Smooth muscle cell of the umbilical artery (primary cell): ENCODE measurements at places on chromosomes 4 and X. TPM values are rescaled to one million over a fixed set of nuclear protein-coding genes. Genes with fewer than 3 reads are reported as not detected.

Gene FABP2
- total RNA-seq = not detected in 2 replicates

Gene SPANXD
- total RNA-seq = not detected in 2 replicates

Gene PCDH18
- 9.7 and 30.0 TPM in 2 replicates for total RNA-seq

Gene NXF2B
- total RNA-seq = not detected in 2 replicates

Gene CT45A3
- not detected in 2 replicates for total RNA-seq

Gene AGTR2
- total RNA-seq = not detected in 2 replicates

Gene DBET
- not detected in 2 replicates for total RNA-seq

Gene OTC
- not detected in 2 replicates for total RNA-seq

Gene INTU
- 22.3 and 24.3 TPM in 2 replicates for total RNA-seq

Gene TMEM35A
- total RNA-seq = 4.2 and 10.1 TPM in 2 replicates

Gene NAP1L2
- 0.59 and 0.78 TPM in 2 replicates for total RNA-seq

Gene ADAMTS3
- 3.3 and 5.5 TPM in 2 replicates for total RNA-seq

Gene ZMAT1
- 0.23 and 0.30 TPM in 2 replicates for total RNA-seq

Gene HTN3
- not detected in 2 replicates for total RNA-seq

Gene DDX53
- not detected in 2 replicates for total RNA-seq

Gene BMP15
- not detected in 2 replicates for total RNA-seq

Gene RHOXF2
- total RNA-seq = not detected in 2 replicates

Gene CFI
- total RNA-seq = 1.2 and 9.2 TPM in 2 replicates

Gene TLR2
- 0.55 TPM in 1 of 2 replicates, not detected in the other for total RNA-seq

Gene FRMPD4
- 0.59 and 1.3 TPM in 2 replicates for total RNA-seq

Gene NPNT
- total RNA-seq = 0.14 and 0.30 TPM in 2 replicates

Gene GLUD2
- 0.30 and 0.92 TPM in 2 replicates for total RNA-seq

Gene RNF113A
- total RNA-seq = 10.1 and 17.5 TPM in 2 replicates

Gene BANK1
- total RNA-seq = under 0.01 and 0.14 TPM in 2 replicates

Gene CTBP1
- total RNA-seq = 172 and 292 TPM in 2 replicates

Gene HERC5
- total RNA-seq = 0.59 and 0.69 TPM in 2 replicates

Gene PABPC5
- total RNA-seq = 0.46 and 0.89 TPM in 2 replicates

Gene CLNK
- not detected in 2 replicates for total RNA-seq

Gene GAGE12F
- not detected in 2 replicates for total RNA-seq

Gene GAB3
- 2.4 and 3.5 TPM in 2 replicates for total RNA-seq

Gene ABLIM2
- 0.09 TPM in 1 of 2 replicates, not detected in the other for total RNA-seq

Gene ATP6AP2
- total RNA-seq = 254 and 332 TPM in 2 replicates

Gene GAGE2A
- not detected in 2 replicates for total RNA-seq

Gene APOO
- total RNA-seq = 8.3 and 9.8 TPM in 2 replicates

Gene PDCL2
- not detected in 2 replicates for total RNA-seq

Gene RAI2
- total RNA-seq = not detected in 2 replicates

Gene PASD1
- not detected in 2 replicates for total RNA-seq

Gene NKX6-1
- not detected in 2 replicates for total RNA-seq

Gene SPP1
- total RNA-seq = 3.3 and 6.9 TPM in 2 replicates

Gene SHROOM3
- total RNA-seq = 1.8 and 5.3 TPM in 2 replicates

Gene RRH
- total RNA-seq = not detected in 2 replicates

Gene CCKAR
- total RNA-seq = 0.09 and 0.30 TPM in 2 replicates

Gene MAGIX
- 0.55 and 2.7 TPM in 2 replicates for total RNA-seq

Gene TRPC5OS
- total RNA-seq = not detected in 2 replicates

Gene RS1
- total RNA-seq = not detected in 2 replicates

Gene CXCL10
- not detected in 2 replicates for total RNA-seq

Gene ERCC6L
- total RNA-seq = 0.30 and 3.7 TPM in 2 replicates

Gene RASSF6
- 0.05 TPM in 1 of 2 replicates, not detected in the other for total RNA-seq

Gene FAM184B
- 0.05 TPM in 1 of 2 replicates, not detected in the other for total RNA-seq

Gene MAGEC2
- total RNA-seq = not detected in 2 replicates

Gene IL3RA
- not detected in 2 replicates for total RNA-seq

Gene TKTL1
- total RNA-seq = not detected in 2 replicates

Gene ARR3
- not detected in 2 replicates for total RNA-seq

Gene MAGEE1
- 0.42 and 0.89 TPM in 2 replicates for total RNA-seq

Gene POU4F2
- not detected in 2 replicates for total RNA-seq

Gene RASGEF1B
- total RNA-seq = 0.30 TPM in 1 of 2 replicates, not detected in the other
